Right hindlimb (tissue), 1 donor: ENCODE measurements at places on chromosomes 3 and 15.

GRCh38 chr3:197420115-197420514, 121.7 kb upstream of the DLG1 start:
- peak; percentile 54 for DNase-seq

GRCh38 chr15:93072411-93073394, 16.3 kb downstream of the RGMA start:
- DNase-seq = peak; percentile 93

DNA sequence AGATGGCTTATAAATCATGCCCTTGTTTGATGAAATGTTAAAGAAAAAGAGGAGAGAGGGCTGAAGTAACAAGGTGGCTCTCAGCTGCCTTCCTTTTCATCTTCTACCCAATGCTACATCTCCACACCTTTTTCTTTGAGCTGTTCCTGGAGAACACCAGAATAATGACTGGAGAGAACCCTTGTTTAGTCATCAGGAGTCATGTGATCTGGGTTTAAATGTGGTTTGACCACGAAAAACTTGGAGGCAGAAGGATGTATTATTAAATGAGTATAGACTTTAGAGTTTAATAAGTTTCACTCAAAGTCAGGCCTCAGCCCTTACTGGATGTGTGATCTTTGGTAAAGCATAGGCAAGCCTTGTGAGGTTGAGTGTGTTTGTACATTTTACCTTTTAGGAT, 230.3 kb upstream of the TBL1XR1 start:
- no peak for DNase-seq

DNA sequence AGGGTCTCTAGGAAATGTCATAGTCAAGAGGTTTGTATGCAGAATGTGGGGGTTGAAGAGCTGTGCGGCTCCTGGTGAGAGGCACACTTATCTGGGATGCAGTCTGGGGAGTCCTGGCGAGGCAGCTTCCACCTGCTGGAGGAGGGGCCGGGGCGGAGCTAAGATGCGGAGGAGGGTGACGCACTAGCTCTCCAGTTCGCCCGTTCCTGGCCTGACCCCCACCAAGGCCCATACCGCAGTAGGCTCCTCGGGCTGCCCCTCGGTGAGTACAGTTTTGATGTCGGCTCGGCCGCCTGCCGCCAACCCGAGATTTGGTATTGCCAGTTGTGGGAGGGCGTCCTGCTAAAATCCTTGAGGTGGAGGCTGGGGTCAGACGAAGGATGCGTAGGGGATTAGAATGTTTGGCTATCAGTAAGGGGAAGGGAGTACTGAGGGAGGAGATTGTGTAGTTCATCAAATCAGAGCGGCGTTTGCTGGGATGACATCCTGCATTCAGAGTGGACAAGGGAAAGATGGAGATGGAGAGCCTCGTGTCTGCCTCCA, at the start of gene SCG5:
Gene SCG5, plus strand, starts transcription at position 194 of the 543 bp plus-strand sequence. CDS start 1,883 bp downstream, outside the sequence.
- peak; percentile 62 for DNase-seq

- no peak for DNase-seq
Measured at GRCh38 chr3:97235179-97235578, 420.8 kb downstream of the EPHA6 start.

- DNase-seq = no peak
Measured at GRCh38 chr3:18740631-18741583, 315.8 kb upstream of the SATB1 start.

GRCh38 chr15:94970096-94970495, 738.7 kb downstream of the MCTP2 start:
- no peak for DNase-seq

DNA sequence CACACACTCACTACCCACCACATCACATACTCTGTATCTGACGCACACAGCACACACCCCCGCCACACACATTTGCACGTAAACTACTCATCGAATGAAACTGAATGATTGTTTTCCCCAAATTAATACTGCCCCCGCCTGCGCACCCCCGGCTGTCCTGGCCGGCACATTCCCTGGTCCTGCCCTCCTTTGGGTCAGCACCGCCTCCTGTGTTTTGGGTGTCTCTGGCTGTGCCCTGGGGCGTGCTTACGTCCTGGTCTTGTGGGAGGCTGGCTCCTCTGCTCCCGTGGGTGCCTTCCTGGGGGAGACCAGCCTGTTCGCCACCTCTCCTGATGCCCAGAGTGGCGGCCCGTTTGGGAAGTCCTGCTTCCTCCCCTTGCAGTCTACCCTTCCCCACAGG, 30.2 kb downstream of the APBA2 start:
- no peak for DNase-seq

GRCh38 chr15:86247249-86247955, 167.7 kb downstream of the AGBL1 start:
- DNase-seq = no peak

- DNase-seq = no peak
Measured at GRCh38 chr3:99767291-99767690, 50.4 kb upstream of the CMSS1 start.

GRCh38 chr15:95812491-95812890, 518.0 kb upstream of the NR2F2 start:
- no peak for DNase-seq

DNA sequence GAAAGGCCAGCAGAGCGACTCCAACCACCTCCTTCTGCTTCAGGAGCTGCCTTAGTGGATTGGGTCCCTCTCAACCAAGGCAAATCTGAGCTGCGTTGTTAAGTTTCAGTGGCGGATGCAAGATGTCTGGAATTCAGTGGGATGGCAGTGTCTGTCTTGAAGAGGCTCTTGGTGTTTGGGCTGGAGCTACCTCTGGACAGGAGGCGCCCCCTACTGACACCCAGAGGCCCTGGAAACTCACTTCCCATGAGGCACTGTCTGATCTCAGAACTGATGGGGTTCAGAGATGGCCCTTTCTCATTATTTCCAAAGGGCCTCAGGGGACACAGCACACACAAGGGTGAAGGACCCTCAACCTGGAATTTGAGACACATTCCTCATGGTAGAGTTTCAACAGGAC, 6.0 kb upstream of the SLC28A1 start:
- peak; percentile 54 for DNase-seq

DNA sequence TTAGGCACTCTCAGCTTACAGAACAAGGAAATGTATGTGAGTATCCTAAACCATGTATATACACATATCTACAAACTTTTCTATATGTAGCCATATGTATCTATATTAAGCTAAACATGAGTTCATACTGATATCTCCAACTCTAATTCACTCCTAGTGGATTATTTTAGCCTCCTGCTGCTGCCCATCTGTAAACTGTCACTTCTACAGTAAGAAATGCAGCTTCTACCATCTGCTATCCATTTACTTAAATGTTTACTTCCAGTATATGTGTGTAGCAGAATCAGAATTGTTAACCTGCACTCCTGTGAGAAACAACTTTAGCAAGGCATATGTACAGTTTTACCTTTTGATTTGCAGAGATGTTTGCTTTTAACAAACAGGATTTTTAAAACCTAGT, 478.5 kb upstream of the CBLB start:
- DNase-seq = no peak

DNA sequence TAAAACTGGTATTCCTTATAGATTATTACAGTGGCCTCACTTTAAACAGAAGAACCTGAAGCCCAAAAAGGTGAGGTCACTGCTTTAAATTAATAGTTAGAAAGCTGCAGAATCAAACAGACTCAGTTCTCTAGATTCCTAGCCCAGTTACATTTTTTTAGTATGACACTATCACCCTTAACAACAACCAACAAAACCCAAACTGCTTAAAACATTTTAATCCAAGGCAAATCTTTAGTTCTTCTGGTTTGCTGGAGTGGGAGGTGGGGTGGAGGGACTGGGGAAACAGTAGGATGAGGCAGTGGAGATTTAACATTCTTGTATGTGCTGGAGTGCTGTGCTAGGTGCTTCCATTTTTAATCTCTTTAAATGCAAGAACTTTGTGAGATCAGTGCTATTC, 631.6 kb upstream of the KCNMB2 start:
- no peak for DNase-seq

DNA sequence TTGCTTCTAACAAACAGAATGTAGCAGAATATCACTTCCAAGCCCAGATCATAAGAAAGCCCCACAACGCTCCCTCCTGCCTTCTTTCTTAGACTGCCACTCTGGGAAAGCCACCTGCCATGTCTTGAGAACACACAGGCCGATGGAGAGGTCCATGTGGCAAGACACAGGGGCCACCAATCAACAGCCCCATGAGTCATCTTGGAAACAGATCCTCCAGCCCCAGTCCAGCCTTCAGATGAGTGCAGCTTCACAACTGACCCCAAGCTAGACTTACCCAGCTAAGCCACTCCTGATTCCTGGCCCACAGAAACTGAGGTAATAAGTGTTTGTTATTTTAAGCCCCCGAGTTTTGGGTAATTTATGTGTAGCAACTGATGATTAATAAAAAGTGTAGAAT, 39.7 kb downstream of the PTH1R start:
- DNase-seq = no peak

DNA sequence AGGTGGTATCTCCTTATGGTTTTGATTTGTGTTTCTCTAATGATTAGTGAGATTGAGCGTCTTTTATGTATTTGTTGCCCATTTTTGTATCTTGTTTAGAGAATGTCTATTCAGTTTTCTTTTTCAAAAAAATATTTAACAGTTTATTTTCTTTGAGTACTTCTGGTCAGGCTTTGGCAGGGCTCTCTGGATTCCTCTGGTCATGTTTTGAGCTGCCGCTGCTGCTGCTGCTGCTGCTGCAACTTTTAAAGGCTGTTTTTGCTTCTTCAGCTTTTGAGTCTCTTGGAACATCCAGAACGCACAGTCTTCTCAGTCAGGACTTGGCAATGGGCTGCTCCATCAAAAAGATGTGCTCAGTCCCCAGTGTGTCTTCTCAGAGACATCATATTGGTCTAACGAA, 40.1 kb downstream of the REC114 start:
- DNase-seq = no peak

DNA sequence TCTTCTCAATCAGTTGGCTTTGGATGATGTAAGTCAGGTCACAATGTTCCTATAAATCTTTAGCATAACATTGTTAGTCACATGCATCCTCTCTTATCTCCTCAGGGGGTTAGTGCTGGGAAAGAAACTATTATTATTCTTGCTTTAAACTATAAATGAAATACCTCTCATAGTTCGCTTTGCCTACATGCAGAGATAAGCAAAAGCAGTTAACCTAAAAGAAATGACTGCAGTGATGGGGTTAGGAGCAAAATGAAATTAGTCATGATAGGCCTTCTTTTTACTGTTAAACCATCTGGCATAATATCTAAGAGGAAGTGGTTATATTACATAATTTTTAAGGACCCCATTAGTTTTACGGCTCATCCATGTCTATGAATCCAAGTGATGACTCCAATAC, 91.7 kb upstream of the IGSF10 start:
- no peak for DNase-seq

DNA sequence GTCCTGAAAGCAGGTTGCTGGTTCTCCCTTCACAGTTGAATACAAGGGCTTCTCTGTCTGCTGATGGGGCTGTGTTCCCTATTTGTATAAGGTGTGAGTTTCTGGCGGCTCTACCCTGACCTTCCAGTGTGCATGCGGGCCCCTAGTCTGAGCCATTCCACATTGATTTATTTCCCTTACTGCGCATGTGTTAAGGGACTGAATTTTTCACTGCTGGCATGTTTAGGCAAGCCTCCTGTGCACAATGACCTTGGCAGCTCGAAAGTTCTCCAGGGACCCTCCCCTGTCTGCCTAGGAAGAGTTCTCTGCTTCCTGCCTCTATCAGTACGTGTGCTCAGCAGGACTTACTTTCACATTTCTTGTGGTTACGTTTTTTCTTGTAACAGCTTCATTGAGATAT, 11.4 kb downstream of the TRAK1 start:
- DNase-seq = no peak

DNA sequence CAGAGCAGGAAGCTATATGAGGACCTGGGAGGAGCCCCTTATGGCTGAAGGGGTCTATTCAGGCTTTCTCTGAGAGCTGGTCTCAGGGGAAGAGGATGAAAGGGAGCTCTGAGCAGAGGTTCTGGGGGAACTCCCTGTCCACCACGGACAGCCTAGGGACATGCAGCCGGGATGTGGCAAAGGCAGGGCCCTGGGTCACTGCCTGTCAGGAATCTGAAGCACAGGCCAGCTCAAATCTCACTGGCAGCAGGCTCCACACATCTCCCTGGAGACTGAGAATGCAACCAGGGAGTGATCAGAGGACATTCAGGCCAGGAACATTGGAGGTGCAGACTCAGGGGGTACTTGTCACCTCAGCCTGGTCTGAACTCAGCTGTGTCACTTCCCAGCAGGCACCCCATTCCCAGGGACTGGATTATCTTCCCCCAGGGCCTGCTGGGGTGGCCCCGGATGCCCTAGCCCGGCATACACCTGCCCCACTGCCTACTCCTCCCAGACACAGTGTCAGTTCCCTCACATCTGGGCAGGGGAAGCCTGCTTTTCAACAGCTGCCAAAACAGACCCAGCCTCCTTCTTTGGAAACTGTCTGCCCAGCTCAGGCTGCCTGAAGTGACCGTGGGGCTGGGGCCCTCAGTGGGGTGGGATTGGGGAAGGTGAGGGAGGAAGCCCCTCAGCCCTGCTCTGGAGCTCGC, 18.3 kb upstream of the SEMA3F start:
- DNase-seq = peak; percentile 19

GRCh38 chr3:177336873-177337450, 139.7 kb upstream of the TBL1XR1 start:
- DNase-seq = no peak

- no peak for DNase-seq
Measured at GRCh38 chr3:140467796-140468315, 210.0 kb upstream of the TRIM42 start.

- no peak for DNase-seq
Measured at GRCh38 chr3:42855219-42855546, 20.5 kb downstream of the CYP8B1 start.

- no peak for DNase-seq
Measured at GRCh38 chr3:117278424-117279190, 569.0 kb downstream of the TUSC7 start.
